ENCODE measurements at places on chromosomes 1 and 21.
A peak's percentile ranks its signal among the peaks of the same experiment; 100 is the strongest.

DNA sequence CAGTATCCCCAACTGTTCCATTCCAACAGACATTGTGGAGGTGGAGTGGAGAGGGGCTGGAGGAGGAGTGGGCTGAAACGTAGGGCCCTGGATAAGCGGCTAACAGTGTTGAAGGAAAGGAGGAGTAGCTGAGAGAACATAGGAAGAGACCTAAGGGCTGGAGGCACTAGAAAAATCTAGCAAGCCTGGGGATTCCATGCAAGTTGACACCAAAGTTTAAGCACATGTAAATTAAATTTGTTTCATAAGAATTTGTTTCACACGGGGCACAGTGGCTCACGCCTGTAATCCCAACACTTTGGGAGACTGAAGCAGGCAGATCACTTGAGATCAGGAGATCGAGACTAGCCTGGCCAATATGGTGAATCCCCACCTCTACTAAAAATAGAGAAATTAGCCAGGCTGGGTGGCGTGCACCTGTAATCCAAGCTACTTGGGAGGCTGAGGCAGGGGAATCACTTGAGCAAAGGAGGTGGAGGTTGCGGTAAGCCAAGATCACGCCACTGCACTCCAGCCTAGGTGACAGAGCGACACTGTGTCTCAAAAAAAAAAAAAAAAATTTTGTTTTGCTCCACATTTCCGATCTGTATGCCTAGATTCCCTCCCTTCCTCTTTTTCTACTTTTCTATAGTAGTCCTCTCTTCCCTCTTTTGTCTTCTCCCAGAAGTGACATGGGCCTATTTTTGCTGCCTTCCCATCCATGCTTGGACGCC, 530 bp upstream of the CD244 start:
- no peak for DNase-seq
- no peaks in the 10 kb centered on the region for H3K4me1 ChIP-seq
- H3K27ac ChIP-seq: no peak overlapping the region
- no peaks in the 10 kb centered on the region for H3K27me3 ChIP-seq
- H3K36me3 ChIP-seq: no peaks in the 10 kb centered on the region

- H3K27ac ChIP-seq: no peak overlapping the region
- peaks cover 46% of the 10 kb centered on the region for H3K27me3 ChIP-seq
- DNase-seq: no peak
- no peaks in the 10 kb centered on the region for H3K36me3 ChIP-seq
- no peak overlapping the region for H3K4me3 ChIP-seq
- no peaks in the 10 kb centered on the region for H3K4me1 ChIP-seq
Measured at GRCh38 chr1:25150985-25151495, 81.3 kb downstream of the SYF2 start.

- H3K27ac ChIP-seq: no peak overlapping the region
- H3K27me3 ChIP-seq: no peaks in the 10 kb centered on the region
- no peak overlapping the region for H3K4me3 ChIP-seq
- no peaks in the 10 kb centered on the region for H3K36me3 ChIP-seq
- no peaks in the 10 kb centered on the region for H3K4me1 ChIP-seq
Measured at GRCh38 chr1:107479865-107480350, 339.1 kb downstream of the NTNG1 start.

DNA sequence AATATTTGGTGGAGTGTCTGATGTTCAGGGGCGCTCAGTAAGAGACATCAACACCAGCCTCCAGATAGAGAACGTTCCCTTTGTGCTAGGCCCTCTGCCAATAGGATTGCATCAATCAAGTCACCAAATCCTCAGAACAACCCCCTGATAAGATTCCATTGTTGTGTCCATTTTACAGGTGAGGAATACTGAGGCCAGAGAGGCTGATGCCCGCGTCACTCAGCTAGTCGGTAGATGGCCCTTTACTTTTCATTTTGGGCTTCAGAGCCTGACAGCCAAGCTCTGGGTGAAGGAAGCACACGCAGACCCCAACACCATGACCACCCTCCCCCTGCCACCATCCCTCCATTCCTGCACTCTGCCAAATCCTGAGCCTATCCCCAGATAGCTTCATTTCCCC, 406.2 kb downstream of the PTPRU start:
- no peak overlapping the region for H3K27ac ChIP-seq
- peaks cover 2% of the 10 kb centered on the region for H3K4me1 ChIP-seq
- DNase-seq: no peak
- no peaks in the 10 kb centered on the region for H3K27me3 ChIP-seq
- H3K4me3 ChIP-seq: no peak overlapping the region

DNA sequence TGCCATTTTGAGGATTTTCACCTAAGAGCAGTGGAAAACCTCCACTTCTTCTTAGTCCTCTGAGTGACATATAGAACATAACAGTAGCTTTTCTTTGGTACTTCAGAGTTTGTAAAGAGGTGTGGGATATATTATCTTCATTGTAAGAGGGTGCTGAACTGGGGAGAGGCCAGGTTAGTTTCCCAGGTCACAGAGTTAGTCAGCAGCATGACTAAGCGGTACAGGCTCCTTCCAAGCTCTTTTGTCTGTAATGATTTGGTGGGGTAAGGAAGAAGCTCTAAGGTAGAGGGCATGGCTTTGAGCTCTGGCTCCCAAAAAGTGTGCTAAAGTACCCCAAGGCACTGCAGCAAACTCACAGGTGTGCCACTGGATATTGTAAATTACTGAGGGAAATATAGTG, 325.0 kb upstream of the PLXNA2 start:
- H3K27ac ChIP-seq: no peak overlapping the region
- H3K4me3 ChIP-seq: no peak overlapping the region
- no peak for DNase-seq
- H3K4me1 ChIP-seq: no peaks in the 10 kb centered on the region

- H3K27me3 ChIP-seq: no peaks in the 10 kb centered on the region
- H3K4me1 ChIP-seq: no peaks in the 10 kb centered on the region
- H3K27ac ChIP-seq: no peak overlapping the region
- no peaks in the 10 kb centered on the region for H3K36me3 ChIP-seq
Measured at GRCh38 chr1:90336552-90337324, 341.8 kb downstream of the ZNF326 start.

GRCh38 chr1:20602851-20603450, 14.1 kb downstream of the CDA start:
- H3K4me3 ChIP-seq: no peak overlapping the region
- peak overlapping the region; percentile 18 for H3K27ac ChIP-seq
- peak; percentile 12 for DNase-seq
- H3K4me1 ChIP-seq: peaks cover 22% of the 10 kb centered on the region
- no peaks in the 10 kb centered on the region for H3K27me3 ChIP-seq

GRCh38 chr1:209983953-209984352, 45.9 kb downstream of the SYT14 start:
- no peak for DNase-seq
- no peaks in the 10 kb centered on the region for H3K4me1 ChIP-seq
- no peak overlapping the region for H3K4me3 ChIP-seq
- H3K27me3 ChIP-seq: no peaks in the 10 kb centered on the region
- no peaks in the 10 kb centered on the region for H3K36me3 ChIP-seq

DNA sequence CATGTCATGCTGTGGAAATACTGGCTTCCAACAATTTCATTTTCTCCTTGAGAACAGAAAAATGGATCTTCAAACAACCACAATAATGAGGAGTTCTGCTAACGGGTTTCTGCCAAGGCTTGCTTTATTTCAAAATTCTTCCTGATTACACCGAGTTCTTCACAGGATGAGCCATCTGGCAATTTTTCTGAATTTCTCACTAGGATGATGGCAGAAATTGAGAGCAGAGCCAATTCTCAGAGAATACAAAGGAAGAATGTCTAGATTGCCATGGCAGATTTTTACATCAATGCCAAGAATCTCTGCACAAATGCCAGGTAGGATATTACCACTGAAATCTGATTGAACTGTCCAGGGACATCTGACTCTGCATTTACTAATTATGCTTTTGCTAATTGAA, 619.0 kb upstream of the CHRM3 start:
- H3K4me1 ChIP-seq: no peaks in the 10 kb centered on the region
- H3K27ac ChIP-seq: no peak overlapping the region
- no peak overlapping the region for H3K4me3 ChIP-seq

DNA sequence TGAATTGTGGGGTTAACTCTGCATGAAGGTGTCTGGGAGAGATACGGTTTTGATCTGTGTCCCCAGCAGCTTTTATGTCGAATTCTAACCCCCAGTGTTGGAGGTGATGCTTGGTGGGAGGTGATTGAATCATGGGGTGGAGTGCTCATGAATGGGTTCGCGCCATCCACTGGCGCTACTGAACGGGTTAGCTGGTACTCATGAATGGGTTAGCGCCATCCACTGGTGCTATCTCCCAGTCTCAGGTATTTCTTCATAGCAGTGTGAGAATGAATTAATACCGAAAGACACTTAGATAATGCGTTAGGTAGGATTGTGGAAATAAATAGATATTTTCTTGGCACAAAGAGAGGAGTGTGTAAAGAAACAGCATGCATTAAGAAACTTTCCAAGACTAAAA, 32.9 kb upstream of the CLDN8 start:
- H3K27me3 ChIP-seq: no peaks in the 10 kb centered on the region
- no peak overlapping the region for H3K27ac ChIP-seq
- H3K36me3 ChIP-seq: no peaks in the 10 kb centered on the region
- no peak overlapping the region for H3K4me3 ChIP-seq

GRCh38 chr1:177591155-177591554, 378.7 kb downstream of the SEC16B start:
- no peak overlapping the region for H3K4me3 ChIP-seq
- no peaks in the 10 kb centered on the region for H3K4me1 ChIP-seq
- no peak for DNase-seq
- H3K36me3 ChIP-seq: no peaks in the 10 kb centered on the region
- no peaks in the 10 kb centered on the region for H3K27me3 ChIP-seq

DNA sequence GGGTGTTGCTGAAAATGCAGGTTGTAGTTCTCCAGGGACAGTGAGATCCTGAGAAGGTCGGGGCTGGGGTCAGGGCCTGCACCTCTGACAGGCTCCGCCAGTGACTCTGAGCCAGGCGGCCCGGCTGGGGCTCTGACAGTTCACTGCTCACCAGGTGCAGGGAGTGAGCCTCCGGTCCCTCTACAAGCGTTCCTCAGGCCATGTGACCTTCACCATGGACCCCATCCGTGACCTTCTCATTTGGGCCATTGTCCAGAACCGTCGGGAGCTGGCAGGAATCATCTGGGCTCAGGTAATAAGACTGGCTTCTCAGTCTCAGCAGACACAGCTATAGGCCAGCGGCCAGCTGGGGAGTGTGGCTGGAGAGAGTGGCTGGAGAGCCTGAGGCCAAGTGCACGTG, 41.8 kb downstream of the TRPM2 start:
- no peak for DNase-seq
- no peak overlapping the region for H3K27ac ChIP-seq
- H3K36me3 ChIP-seq: no peaks in the 10 kb centered on the region
- H3K27me3 ChIP-seq: no peaks in the 10 kb centered on the region
- no peaks in the 10 kb centered on the region for H3K4me1 ChIP-seq
- no peak overlapping the region for H3K4me3 ChIP-seq

- no peaks in the 10 kb centered on the region for H3K36me3 ChIP-seq
- no peak overlapping the region for H3K27ac ChIP-seq
- no peak overlapping the region for H3K4me3 ChIP-seq
- DNase-seq: peak; percentile 59
- H3K27me3 ChIP-seq: no peaks in the 10 kb centered on the region
Measured at GRCh38 chr1:188237573-188238348, 1409.0 kb downstream of the PLA2G4A start.

GRCh38 chr1:172900376-172900997, 150.3 kb downstream of the TNFSF18 start:
- no peak overlapping the region for H3K27ac ChIP-seq
- no peak for DNase-seq
- no peaks in the 10 kb centered on the region for H3K36me3 ChIP-seq
- no peaks in the 10 kb centered on the region for H3K27me3 ChIP-seq

DNA sequence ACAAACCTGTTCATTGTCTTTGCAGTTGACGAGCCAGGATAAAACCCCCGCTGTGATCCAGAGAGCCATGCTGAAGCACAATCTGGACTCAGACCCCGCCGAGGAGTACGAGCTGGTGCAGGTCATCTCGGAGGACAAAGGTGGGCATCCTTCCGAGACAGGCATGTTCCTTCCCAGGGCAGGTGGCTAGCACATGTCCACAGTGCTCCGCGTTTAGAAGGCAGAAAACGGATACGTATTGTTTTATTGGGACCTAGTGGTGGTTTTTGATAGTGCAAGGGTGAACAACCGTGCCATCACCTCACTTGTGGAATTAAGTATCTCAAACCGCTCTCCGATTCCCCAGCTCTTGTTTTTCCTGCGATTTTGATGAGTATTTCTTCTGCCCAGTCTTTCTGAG, 115.3 kb downstream of the COLGALT2 start:
- no peak overlapping the region for H3K27ac ChIP-seq
- H3K4me3 ChIP-seq: no peak overlapping the region
- peaks cover 17% of the 10 kb centered on the region for H3K36me3 ChIP-seq
- DNase-seq: no peak
- peaks cover 2% of the 10 kb centered on the region for H3K4me1 ChIP-seq

- no peaks in the 10 kb centered on the region for H3K27me3 ChIP-seq
- peaks cover 41% of the 10 kb centered on the region for H3K36me3 ChIP-seq
- no peak for DNase-seq
- H3K27ac ChIP-seq: no peak overlapping the region
Measured at GRCh38 chr1:12029720-12030339, 10.5 kb downstream of the MIIP start.

DNA sequence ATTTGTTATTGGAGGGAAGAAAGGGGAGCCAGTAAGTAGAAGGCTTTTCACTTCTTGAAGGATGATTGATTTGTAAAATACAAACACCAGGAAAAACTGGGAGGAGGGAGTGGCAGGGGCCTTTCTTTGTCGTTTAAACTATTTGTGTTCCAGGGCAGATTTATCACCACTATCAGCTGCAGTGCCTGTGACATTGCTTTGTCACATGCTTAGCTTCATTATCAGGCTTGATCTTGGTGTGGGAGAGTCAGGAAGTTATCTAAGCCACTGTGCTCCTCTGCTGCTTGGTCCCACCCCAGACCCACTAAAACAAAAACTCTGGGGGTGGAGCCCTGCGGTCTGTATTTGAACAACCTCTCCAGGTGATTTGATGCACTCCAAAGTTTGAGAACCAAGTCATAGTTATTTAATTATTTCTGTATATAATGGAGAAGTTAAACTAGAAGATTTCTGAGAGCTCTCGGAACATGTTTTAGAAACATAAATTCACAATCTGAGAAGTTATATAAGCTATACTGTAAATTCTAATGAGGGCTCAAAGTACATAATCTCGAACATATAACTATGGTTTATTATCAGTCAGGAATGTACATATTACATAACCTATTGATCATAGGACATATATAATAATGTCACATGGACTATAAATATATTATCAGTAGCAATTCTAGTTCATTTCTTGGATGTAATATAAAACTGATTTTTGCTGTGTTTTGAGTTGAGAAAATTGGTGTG, 87.9 kb downstream of the CDC14A start:
- no peaks in the 10 kb centered on the region for H3K27me3 ChIP-seq
- no peaks in the 10 kb centered on the region for H3K36me3 ChIP-seq
- no peak overlapping the region for H3K4me3 ChIP-seq
- DNase-seq: no peak
- peaks cover 5% of the 10 kb centered on the region for H3K4me1 ChIP-seq

GRCh38 chr1:940107-941014, 16.6 kb downstream of the SAMD11 start:
- no peaks in the 10 kb centered on the region for H3K27me3 ChIP-seq
- peaks cover 48% of the 10 kb centered on the region for H3K4me1 ChIP-seq
- peaks cover 4% of the 10 kb centered on the region for H3K36me3 ChIP-seq
- DNase-seq: peak; percentile 62

GRCh38 chr1:31745096-31745945, 18.8 kb downstream of the ADGRB2 start:
- no peaks in the 10 kb centered on the region for H3K27me3 ChIP-seq
- no peak overlapping the region for H3K4me3 ChIP-seq
- no peaks in the 10 kb centered on the region for H3K36me3 ChIP-seq
- H3K27ac ChIP-seq: no peak overlapping the region
- H3K4me1 ChIP-seq: peaks cover 14% of the 10 kb centered on the region

GRCh38 chr1:222010306-222010705, 268.4 kb upstream of the DUSP10 start:
- no peak for DNase-seq
- no peaks in the 10 kb centered on the region for H3K36me3 ChIP-seq
